ENCODE measurements at places on chromosomes 12 and 14.

DNA sequence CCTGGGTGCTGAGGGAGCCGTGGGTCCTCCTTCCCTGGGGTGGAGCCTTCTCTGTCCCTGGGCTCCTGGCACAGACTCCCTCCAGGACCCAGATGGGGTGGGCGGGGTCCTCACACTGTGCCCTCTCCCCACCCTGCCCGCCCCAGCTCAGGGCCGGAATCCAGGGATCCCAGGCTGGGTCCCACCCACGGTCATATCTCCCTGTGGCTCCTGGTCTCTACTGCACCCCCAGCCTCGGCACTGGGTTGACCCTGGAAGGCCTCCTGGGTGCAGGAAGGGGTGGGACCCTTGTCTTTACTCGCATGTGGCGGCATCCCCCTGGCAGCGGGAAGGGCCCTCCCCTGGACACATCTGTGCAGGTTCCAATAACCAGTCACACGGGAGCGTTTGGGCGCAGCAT is 75.8 kb upstream of the EIF5 start:
- DNase-seq: no peak

- DNase-seq: no peak
Observed at GRCh38 chr12:69647178-69647577, 36.5 kb upstream of the LRRC10 start.

DNA sequence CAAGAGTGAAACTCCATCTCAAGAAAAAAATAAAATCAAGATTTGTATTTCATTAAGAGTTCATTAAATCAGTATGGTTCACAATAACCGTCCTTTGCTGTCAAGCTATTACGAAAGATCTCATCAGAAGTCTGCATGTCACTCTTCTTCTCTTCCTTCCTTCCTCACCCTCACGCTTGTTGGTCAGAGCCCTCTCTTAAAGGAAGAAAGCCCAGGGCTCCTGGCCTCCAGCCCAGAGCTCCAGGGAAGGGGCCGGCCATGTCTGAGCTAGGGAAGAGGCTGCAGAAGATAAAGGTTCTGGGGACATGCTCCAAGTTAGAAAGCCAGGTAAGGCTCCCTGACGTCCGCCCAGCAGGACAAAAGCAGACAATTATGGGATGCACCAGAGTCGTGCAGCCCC is 43.1 kb upstream of the DLK1 start:
- no peak for DNase-seq

DNA sequence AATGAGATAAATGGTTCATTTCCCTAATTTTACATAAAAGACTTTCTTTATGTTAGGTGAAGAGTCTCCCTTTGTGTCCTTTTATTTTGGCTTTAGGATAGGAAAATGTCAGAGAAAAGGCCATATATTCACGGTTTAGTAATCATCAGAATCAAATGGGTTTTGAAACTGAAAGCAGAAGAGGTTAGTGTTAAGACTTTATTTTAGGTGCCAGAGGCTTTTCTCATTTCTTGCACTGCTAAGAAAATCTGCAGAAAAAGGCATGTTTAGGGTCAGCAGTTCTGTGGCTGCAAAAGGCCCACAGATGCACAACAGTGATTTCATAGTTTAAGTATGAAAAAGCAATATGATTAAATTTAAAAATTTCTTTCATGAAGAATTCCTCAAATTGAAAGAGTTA is 80.4 kb upstream of the SINHCAF start:
- DNase-seq: no peak
